ENCODE measurements at places on chromosomes 2 and 18. TPM values are rescaled to one million over a fixed set of nuclear protein-coding genes. Genes with fewer than 3 reads are reported as not detected.

RNU2-63P gene
- total RNA-seq = 24.6 TPM

- no peaks in the 10 kb centered on the region for H3K27me3 ChIP-seq
- H3K4me1 ChIP-seq = peaks cover 51% of the 10 kb centered on the region
- peaks cover 25% of the 10 kb centered on the region for H3K36me3 ChIP-seq
- H3K27ac ChIP-seq = peak overlapping the region; percentile 36
- DNase-seq = no peak
These were observed 87.5 kb downstream of the KLF7 start for GRCh38 chr2:207078186-207078798.

ARL4C gene
- 29.5 TPM for total RNA-seq

NXPH2 gene
- total RNA-seq = 4.1 TPM
